ENCODE measurements at places on chromosomes 5 and 9.

DNA sequence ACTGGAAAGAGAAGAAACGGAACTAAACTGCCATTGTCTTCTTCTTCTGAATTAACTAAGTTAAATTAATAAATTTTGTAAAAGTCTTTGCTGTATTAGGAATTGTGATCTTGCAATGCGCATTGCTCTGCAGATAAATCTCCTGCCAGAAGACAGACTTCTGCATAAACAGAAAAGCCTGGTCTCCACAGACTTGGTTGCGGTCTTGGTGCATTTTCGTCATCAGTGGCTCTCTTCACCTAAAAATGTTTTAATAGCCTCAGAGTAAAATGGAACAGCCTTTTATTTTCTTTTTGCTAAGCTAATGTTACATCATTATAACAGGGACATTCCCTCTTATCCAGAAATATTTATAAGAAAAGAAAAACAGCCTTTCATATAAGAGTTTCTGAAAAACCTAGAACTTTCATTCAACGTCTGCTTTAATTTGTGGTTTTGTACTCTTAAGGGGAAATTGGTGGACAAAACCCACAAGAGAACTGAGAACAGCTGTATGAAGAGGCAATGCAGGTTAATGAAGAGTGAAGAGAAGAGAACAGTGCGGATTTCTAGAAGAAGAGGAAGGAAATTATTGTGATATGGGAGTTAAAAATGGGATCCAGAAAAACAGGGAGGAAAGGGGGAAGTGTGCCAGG lies 10.1 kb downstream of the IFNA5 start:
- no peak for DNase-seq

- DNase-seq, result no peak
Observed at GRCh38 chr9:19127871-19128500, 694 bp upstream of the PLIN2 start.

DNA sequence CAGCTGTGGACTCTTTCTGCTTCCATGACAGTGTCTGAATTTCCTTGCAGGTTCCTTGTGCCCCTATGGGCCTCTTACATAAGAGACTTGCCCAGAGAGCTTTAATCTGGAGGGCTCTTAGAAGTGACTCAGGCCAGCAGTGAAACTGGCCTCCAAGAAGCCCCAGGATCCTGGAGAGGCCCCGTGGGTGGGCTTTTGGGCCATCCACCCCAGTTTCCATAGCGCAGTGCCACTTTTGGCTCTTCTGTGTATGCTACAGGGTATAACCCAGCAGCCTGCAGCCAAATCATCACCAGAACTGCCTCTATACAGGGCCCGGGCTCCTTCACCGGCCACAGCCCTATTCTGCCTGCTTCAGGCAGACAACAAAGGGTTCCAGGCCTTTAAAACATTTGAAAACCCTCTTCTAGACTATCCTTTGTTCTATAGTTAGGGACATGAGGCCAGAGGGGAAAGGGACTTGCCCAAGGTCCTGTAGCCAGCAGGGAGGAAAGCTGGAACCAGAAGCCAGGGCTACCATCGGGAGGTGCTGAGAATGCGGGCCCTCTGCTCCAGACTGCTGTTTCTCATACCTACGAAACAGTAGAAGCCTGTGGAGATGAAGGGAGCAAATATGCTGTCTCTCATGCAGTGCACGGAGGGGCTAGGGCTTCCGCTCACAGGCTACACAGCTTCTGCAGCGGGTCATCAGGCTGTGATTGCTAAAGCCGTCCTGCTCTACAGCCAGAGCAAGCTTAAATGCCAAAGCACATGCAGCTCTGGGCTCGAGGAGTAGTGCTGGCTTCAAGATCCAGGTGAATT lies 18.0 kb downstream of the SH3PXD2B start:
- no peak for DNase-seq

- no peak for DNase-seq
Observed at GRCh38 chr9:134860510-134860909, 20.1 kb upstream of the FCN2 start.

GRCh38 chr9:14983599-14983998 lies 73.4 kb upstream of the FREM1 start:
- no peak for DNase-seq

GRCh38 chr9:99299211-99300102 lies 77.4 kb downstream of the SEC61B start:
- DNase-seq, result no peak

- DNase-seq, result no peak
Observed at GRCh38 chr5:137613554-137614265, 114.6 kb upstream of the SPOCK1 start.

- no peak for DNase-seq
Observed at GRCh38 chr9:12817702-12818101, 42.9 kb downstream of the LURAP1L start.

GRCh38 chr9:105158898-105159297 lies 85.6 kb upstream of the SLC44A1 start:
- no peak for DNase-seq

GRCh38 chr9:80707120-80707519 lies 982.2 kb downstream of the TLE1 start:
- DNase-seq, result no peak
